Heart left ventricle (tissue), 16 donors: ENCODE measurements at places on chromosomes 4 and X.

GRCh38 chrX:19695884-19696283, 180.6 kb upstream of the MAP3K15 start:
- no peak for DNase-seq

DNA sequence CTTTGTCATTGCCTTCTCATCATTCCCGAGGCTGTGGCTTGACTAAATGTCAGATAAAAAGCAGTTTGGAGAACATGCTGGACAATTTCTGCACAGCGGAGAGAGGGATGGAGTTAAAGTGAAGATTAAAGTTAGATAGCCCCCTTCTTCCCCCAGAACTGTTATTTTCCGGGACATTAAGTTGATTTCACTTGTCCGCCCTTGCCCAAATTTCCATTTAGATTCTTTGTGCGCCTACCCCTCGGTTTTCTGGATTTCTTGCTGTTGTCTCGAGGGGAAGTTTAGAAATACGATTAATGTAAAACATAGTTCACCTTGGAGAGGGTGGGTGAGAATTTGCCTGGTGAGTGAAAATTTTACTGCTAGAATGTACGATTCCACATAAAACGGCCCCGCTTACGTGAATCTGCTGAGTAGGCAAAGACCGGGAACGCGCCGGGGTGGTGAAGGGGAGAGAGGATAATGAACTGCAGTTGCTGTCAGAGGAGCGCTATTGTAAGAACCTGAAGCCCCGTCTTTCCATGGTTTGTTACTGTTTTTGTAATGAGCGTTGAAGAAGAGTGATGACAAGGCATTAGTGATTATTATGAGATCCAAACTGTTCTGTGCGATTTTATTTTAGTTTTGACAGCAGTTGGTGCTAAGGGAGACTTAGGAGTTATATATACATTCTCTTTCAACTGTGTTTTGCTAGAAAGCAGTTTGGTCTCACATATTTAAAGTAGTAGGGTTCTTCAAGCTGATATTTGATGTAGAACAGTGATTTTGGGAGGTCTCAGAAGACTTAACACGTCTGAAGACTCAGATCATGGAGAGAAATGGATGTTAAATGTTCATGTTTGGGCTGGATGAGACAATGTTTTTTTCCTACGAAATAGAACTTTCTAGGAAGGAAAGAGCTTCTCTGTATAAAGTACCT, 73.0 kb downstream of the AFF1 start:
- DNase-seq, result peak; percentile 82

- no peak for DNase-seq
Measured at GRCh38 chr4:101471201-101471600, 123.9 kb upstream of the PPP3CA start.

DNA sequence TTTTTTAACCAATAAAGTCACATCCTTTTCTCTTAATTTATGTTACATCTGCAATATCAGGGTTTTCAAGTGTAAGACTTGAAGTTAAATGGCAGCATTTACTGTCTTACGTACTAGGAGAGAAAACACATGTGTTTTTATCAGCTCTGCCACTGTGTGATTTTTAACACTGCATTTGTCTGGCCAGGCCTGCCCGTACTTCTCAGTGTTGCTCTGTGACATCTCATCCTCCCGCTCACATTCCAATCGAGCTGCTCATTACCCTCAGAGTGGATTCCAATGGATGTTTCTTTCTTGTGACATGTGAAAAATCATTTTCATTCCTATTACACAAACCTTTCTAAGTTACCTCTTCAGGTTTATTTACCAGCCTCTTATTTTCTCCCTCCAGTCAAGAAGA, 420.3 kb downstream of the FAT4 start:
- DNase-seq, result peak; percentile 40

DNA sequence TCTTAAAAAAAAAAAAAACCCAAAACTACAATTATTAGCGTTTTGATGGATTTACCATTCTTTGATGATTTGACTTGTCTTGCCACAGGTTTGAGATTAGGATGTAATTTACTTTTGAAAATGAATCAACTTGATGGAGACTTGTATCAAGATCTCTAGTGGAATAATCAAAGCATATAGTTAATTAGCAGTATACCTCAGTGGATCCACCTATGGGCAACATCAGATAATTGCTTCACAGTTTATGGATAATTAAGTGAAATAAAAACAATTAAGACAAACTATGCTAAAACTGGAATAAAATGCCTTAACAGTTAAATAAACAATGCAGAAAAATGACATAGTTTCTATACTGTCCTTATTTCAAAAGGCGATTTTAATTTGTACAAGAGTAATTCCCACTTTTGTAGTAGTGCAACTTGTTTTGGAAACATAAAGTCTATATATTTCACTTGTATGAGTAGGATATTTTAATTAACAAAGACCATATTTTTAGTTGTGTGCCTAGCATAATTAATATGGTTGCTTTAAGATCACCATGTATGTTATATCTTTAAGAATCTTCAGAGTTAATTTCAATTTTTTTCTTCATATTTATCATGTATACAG, 4.2 kb downstream of the CPEB2 start:
- no peak for DNase-seq

GRCh38 chrX:68708503-68709290, 61.2 kb downstream of the STARD8 start:
- no peak for DNase-seq

- no peak for DNase-seq
Measured at GRCh38 chrX:17521871-17522693, 147.1 kb downstream of the NHS start.

GRCh38 chrX:18985186-18985435, 1.2 kb upstream of the PHKA2 start:
- DNase-seq, result no peak

DNA sequence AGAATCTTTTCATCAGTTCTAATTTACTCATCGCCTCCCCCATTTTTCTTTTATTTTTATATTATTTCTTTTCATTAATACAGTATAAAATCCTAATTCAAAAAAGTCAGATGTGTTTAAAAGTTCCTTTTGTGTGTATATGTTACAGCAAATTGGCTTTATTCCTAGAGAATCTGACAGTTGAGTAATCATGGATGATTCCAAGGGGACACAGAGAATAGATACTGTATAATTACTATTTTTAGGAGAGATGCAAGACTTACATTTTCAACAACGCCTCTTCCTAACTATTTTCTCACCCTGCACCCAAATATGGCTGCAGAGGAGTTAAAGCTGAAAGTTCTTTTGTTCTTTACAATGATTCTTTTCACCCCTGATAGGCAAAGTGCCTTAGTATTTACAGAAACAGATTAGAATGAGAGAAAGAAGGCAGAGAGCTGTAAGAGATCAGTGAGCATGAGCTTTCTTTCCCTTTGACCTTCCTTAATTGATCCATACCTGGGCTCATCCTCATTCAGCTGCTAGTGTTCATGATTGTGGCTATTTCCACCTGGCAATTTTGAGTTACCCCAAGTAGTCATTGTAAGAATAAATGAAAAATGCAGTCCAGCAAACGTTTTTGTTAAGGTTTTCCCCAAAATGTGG, 210.8 kb downstream of the SLC4A4 start:
- no peak for DNase-seq

DNA sequence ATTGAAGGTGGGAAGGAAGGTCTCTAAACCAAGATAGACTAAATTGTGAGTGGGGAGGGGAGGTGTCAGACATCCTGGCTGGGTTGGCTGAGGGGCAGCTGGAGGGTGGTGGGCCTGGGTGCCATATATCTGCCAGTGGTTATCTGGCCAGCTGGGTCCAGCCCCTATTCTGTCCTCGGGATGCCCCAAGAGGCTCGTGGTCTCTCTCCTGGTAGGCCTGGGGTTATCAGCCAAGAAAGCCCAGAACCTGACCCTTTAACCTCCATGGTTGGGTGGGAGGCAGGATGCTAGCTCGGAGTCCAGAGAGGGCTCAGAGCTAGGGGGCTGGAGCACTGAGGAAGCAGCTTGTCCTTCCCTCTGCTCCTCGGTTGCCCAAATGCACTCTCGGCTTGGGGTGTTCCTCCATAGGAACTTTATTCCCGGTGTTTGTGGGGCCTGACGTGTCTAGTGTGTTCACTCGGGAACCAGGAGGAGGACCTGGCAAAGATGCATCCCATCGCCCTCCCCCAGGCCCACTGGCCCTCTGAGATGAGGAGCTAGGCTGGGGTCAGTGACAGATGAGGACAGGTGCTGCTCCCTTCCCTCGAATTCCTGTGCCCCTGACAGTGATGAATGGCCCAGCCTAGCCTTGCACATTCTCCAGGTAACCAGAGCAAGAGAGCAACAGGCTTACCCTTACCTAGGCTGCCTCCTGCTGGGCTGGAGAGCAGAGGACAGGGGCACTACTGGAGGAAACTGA, 5.2 kb upstream of the EFNB1 start:
- no peak for DNase-seq

DNA sequence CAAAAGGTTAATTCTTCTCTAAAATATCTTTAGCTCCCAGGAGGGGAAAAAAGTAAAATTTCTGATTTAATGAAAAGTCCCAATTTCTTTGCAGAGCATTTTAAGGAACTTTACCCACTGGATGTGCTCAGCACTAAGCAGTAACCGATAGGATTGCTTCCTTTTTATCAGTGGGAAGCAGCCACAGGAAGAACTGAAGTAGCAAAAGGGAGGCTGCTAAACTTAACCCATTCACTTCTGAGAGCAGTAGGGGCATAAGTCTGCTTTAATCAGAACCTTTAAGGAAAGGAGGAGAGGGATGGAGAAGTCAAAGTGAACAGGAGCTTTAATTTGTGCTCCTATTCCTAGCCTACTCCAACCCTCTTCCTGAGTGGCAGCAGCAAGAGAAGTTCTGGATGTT, at the start of gene F8:
Gene F8, minus strand, starts transcription at position 139 of the 400 bp plus-strand sequence. CDS start 171 bp downstream, outside the sequence.
- no peak for DNase-seq

DNA sequence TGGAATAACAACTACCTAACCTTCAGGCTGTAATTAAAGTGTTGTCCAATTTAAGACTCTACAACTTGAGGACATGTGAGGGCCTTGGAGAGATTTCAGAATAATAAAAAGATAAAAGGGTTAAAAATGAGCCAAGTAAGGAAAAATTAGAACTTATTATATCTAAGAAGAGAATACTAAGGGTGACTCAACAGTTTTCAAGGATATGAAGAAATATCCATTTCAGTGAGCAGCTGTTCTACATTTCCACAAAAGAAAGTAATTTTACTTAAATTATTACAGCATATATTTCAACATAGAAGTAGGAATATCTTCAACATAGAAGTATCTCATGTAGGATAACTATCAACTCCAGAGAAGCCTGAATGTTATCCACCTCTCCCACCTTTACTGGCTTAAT, 11.3 kb downstream of the SNX12 start:
- DNase-seq, result no peak

DNA sequence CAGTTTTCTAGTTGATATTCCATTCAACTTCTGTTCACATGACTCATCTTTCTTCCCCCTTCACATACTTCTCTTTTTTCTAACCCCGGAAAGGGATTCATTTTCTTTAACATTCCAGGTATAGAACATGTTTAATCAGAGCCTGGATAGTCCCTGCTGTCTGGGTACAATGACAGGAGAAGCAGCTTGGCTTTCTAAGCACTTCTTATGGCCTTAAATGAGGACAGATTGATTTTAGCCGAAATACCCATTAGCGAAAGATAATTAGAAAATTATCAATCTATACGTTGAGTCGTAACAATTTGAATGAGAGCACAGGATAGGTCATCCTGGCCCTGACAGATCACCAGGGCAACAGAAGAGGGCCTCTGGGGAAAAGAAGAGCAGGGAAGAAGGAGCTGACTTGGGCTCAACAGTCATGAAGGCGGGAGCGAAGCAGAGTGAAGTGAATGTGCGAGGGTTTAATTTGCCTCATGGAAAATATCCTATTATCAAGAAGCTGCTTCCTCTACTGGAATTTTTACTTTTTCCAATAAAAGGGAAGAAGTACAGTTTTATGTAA, 62.2 kb downstream of the PPP1R2C start:
- no peak for DNase-seq

DNA sequence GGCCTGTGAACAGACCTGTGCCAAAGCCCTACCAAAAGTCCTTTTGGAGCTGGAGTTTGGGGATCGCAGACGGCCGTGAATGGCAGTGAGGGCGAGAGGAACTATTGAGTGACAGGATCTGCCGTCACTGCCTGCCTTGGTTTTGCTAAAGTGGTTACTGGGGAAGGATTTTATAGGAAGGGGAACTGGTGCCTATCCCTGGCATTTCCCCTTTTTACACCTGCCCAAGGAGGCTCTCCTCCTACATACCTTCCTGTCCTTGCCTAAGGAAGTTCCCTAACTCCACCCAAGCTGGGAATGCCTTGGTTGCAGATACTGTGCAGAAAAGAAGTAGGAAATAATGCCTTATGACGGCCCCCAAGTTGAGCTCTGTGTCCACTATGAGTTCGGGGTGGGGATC, 14.5 kb downstream of the LONRF3 start:
- no peak for DNase-seq

- no peak for DNase-seq
Measured at GRCh38 chr4:165360985-165361670, 17.7 kb upstream of the CPE start.

DNA sequence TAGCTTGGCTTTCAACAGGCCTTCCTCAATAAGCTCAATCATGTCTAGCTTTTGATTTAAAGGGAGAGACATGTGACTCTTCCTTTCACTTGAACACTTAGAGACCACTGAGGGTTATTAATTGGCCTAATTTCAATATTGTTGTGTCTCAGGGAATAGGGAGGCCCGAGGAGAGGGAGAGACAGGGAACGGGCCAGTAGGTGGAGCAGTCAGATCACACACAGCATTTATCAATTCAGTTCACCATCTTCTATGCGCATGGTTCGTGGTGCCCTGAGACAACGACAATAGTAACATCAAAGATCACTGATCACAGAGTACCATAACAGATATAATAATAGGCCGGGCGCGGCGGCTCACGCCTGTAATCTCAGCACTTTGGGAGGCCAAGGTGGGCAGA, 17.8 kb downstream of the ZNF81 start:
- no peak for DNase-seq

DNA sequence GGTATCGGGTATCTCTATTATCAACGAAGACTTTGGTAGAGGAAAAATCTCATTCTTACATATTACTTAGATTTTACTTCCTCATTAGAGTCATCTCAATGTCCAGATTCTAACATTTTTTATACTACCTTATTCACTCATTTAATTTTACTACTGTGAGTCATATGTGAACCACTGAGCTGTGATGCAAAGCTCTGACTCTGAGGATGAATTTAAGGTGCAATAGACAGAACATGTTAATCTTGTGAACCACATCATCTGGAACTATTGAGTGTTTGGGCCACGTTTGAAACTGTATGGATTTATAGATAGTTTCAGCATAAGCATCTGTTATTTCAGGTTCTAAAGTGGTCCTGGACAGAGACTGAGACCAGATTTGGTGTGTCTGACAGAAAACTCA, 78.4 kb downstream of the PWWP3B start:
- DNase-seq, result no peak

DNA sequence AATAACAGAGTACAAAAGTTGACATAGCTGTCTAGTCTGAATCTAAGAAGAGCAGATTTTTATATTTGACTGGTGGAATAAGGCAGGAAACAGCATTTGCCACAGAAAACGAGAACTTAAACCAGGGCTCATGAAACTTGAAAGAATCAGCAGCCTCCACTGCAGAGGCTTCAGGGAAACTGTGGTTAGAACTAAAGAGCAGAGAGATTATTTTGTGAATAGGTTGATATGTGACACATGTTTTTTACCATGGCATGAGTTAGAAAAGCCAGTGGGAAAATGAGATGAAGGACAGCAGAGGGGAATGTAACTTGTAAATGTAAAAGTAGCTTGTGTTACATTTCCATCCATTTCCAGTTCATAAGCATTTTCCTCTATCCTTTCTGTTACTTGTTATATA, 63.7 kb upstream of the CAMK2D start:
- no peak for DNase-seq
